ENCODE measurements at places on chromosomes 16 and 17.

- DNase-seq = no peak
These were observed 75.4 kb upstream of the SDK2 start for GRCh38 chr17:73719588-73720071.

DNA sequence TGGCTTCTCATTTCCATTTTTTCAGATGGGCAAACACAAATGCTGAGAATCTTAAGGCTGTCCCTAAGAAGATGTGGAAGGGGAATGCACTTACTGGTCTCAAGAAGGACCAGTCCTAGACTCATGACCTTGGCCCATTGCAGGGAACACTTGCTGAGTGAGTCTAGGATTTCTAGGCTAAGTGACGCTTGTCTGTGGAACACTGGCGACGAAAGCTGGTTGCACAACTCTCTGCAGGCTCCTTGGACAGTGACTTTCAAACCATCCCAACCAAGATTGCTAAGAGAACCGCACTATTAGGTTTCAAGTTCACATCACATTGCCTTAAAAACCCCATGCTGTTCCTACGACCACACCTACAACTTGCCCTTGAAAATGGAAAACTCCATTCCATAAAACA lies 174.1 kb downstream of the AXIN2 start:
- no peak for DNase-seq

- DNase-seq = peak; percentile 88
These were observed at the start of gene GFOD2 for GRCh38 chr16:67719048-67719777. GFOD2 (minus strand) TSS chr16:67719316; CDS start chr16:67685715, 33,601 bp downstream.

DNA sequence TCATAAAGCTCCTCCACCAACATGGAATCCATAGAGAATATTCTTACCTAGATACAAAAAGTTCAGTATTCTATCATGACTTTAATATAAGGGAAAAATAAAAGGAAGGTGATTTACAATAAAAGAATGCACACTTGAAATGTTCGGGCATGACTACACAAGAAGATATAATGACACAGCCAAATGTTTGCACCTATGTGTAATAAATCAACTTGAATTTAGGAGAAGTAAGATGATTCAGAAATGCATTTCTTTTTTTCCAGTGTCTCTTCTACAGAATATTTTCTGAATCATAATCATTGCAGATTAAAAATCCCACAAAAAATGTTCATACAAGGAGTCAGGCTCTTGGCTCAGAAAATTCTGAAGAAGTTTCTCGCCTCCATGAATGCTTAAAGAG lies 404.0 kb upstream of the HSBP1 start:
- no peak for DNase-seq

GRCh38 chr17:78197147-78197832 lies 10.1 kb downstream of the AFMID start:
- no peak for DNase-seq

GRCh38 chr17:28252436-28252835 lies 66.6 kb upstream of the TMEM97 start:
- DNase-seq = no peak

DNA sequence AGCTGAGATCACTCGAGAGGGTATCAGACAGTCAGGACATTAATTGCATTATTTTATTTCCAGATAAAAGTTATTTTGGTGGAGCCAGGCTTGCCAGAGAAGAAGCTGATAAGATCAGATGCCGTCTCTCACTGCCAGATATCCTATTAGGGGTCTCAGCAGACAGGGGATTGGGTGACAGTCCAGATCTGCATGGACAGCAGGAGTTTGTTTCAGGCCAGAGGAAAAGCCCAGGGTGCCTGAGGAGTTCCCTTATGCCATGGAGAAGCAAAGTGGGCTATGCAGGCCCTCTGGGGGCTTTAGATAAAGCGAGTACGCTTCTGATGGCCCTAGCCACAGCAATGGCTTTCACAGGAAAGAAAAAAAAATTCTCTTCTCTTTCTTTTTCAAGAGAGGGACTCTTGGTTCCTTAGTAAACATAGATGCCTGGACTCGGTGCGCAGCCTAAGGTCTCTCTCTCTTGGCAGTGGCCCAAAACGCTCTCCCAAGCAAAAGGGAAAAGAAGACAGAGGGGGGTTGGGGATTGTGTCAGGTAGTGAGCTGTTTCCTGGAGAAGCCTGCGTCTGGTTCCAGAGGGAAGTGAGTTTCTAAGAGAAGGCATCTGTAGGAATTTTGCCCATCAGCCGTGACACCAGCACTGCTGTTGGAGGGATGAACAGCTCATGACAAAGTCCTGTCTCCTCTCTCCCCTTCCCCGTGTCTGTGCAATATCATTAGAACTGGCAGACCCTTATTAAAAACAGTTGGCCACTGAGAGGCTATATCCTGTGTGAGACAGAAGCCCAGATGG lies 166.3 kb upstream of the FOXF1 start:
- no peak for DNase-seq

DNA sequence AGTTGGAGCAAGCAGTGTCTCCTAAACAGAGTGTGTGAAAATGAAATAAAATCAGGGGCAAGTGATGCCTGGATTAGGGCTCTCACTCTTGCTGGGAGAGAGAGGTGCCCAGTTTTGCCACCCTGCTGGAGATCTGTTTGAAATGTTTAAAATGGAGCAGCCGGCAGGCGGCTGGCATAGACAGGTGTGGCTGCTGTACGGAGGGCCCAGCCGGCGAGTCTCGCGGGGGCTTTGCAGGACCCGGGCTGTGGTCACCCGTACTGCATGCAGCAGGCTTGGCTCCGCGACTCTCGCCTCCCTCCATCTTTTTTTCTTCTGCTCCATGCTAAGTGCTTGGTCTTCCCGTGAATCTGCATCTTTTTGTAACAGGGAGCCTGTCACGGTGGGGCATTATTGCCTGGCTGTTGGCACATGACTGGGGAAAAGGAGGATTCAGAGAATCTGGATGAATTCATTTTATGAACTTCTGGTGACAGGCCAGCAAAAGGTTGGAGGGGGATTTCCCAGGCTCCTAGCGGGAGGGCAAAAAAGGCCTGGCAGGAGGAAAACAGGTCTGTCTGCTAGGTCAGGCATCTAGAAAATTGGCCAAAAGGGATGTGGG lies 1.8 kb downstream of the ZNRF1 start:
- DNase-seq = no peak

GRCh38 chr17:33012522-33013033 lies 20.9 kb downstream of the SPACA3 start:
- no peak for DNase-seq

DNA sequence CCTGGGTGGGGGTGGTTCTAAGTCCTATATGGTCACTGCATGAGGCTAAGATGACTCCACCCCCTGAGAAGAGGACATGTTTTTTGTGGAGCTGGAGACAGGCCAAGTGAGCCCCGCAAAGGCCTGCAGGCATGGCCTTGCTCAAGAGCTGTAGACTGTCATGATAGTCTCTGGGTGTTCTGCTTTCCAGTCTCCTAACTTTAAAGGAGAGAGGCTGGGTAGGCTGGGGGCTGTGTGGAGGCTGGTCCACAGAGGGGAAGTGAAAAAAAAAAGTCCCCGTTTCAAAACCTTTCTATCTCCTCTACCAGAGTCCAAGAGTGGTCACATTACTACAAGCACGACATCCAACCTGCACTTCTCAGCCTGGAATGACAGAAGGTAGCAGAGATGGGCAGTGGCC lies 27.1 kb downstream of the CDRT4 start:
- DNase-seq = no peak

DNA sequence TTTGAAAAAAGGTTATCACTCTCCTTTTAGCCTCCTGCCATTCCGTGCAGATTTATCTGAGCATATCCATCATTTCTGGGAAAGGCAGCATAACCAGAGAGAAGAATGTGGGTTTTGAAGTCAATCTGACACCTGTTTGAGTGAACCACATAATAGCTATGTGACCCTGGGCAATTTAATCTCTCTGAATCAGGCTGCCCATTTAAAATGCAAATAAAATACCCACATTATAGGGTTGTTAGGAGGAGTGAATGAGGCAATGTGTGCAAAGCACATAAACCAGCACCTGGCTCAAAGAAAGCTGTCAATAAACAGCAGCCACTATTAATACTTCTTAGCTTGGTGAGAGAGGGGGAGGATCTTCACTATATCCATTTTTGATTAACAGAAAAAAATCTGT lies 88.0 kb downstream of the CACNG1 start:
- DNase-seq = peak; percentile 74

GRCh38 chr17:82218349-82219075 lies 5.9 kb upstream of the CCDC57 start:
- DNase-seq = no peak

DNA sequence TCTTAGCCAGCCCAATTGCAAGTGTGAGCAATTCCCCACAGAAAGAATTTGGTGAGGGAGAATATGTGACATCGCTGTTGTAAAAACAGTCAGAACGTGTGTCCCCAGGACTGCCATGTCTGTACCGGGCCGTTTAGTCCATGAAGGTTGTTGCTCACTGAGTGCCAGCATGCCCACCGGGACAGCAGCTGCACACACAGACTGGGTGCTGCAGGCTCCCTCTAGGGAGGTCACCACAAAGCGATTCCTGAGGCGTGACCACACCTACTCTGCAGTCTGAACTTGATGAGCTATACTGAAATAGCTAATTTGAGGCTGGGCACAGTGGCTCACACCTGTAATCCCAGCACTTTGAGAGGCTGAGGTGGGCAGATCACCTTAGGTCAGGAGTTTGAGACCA lies 44.1 kb upstream of the ADORA2B start:
- DNase-seq = no peak

- no peak for DNase-seq
These were observed 78.4 kb downstream of the TRIM37 start for GRCh38 chr17:59028328-59028727.

GRCh38 chr16:59645194-59645593 lies 911.1 kb upstream of the GOT2 start:
- DNase-seq = no peak

DNA sequence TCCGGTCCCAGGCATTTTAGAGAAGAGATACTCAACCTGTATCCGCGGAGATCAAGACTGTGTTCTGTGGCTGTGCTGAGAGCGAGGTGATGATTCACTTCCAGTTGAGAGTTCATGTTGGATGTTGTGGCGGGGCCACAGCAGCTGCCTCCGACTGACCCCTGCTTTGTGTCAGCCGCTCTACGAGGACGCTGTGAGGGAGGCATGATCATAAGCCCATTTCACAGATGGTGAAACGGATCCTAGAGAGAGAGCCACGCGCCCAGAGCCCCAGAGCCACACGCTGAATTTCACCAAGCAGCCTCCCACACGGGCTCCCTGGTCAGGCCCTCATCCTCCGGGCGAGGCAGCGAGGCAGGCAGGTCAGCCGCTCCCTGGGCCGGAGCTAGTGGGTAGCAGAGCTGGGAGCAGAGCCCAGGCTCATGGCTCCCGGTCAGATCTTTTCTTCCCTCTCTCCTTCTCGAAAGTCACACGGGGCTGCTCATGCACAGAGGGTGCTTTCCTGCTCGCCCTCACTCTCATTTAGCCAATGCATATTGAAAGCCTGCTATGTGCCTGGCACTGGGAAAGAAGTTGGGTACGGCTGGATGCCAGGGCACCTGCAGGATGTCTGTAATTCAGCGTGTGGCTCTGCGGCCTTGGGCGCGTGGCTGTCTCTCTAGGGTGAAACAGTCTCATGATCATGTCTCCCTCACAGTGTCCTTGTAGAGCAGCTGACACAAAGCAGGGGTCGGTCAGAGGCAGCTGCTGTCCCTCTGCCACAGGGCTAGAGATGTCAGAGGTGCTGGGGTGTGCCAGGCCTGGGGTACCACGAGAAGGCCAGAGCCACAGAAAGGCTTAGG lies 155.6 kb upstream of the CHMP6 start:
- DNase-seq = no peak

DNA sequence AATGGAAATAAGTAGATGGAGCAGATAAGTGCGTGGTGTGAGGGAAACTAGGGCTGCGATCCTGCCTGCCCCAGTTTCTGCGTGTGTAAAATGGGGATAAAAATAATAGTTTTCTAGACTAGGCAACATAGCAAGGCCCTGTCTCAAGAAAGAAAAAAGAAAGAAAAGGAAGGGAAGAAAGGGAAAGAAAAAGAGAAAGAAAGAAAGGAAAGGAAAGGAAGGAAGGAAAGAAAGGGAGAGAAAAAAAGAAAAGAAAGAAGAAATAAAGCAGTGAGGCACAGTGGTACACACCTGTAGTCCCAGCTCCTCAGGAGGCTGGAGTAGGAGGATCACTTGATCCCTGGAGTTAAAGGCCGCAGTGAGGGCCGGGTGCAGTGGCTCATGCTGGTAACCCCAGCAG lies 2.2 kb upstream of the PKMYT1 start:
- DNase-seq = no peak

- DNase-seq = no peak
These were observed 17.1 kb downstream of the SAP30BP start for GRCh38 chr17:75684249-75684648.

GRCh38 chr17:36705874-36706731 lies 104.7 kb downstream of the MRM1 start:
- DNase-seq = peak; percentile 61

GRCh38 chr17:55652114-55652823 lies 70.4 kb downstream of the TMEM100 start:
- DNase-seq = no peak

DNA sequence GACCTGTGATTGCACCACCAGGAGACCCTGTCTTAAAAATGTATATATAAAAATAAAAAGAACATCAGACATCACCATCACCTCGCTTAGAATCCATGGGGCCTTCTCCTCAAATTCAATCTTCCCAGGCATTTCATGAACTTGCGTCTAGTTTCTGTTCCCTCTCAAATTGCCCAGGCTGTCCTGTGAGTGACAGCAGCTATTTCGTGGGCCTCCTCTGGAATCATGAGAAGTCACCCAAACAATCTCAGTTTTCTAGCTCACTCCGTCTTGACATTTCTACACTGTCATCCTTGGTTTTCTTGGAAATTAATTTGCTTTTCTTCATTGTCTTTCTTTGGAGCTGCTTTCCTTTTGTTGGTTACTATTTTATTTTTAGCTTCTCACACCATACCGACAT lies 7.3 kb downstream of the SLC52A1 start:
- DNase-seq = no peak

GRCh38 chr17:15947271-15947670 lies 2.3 kb downstream of the ADORA2B start:
- DNase-seq = no peak

Measured in NCI-H1930 (cell line).